ENCODE measurements at places on chromosomes 7 and 10.

DNA sequence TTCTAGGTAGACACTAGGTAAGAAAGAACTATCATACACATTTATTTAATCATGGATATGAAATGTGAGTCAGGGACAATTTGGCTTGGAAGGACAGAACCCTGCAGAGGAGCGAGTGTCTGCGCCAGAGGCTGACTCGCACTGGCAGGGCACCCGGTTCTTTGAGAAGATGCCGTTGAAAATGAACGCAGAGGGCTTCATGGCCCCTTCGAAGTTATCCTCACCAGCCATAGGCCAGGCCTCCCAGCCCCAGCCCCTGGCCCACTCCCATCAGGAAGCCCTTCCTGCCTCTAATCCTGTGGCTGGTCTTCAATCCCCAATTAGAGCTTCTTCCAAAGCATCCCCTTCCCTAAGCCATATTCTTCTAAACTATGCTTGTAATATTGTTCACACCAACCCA lies 239.8 kb downstream of the TCERG1L start:
- no peak for DNase-seq

DNA sequence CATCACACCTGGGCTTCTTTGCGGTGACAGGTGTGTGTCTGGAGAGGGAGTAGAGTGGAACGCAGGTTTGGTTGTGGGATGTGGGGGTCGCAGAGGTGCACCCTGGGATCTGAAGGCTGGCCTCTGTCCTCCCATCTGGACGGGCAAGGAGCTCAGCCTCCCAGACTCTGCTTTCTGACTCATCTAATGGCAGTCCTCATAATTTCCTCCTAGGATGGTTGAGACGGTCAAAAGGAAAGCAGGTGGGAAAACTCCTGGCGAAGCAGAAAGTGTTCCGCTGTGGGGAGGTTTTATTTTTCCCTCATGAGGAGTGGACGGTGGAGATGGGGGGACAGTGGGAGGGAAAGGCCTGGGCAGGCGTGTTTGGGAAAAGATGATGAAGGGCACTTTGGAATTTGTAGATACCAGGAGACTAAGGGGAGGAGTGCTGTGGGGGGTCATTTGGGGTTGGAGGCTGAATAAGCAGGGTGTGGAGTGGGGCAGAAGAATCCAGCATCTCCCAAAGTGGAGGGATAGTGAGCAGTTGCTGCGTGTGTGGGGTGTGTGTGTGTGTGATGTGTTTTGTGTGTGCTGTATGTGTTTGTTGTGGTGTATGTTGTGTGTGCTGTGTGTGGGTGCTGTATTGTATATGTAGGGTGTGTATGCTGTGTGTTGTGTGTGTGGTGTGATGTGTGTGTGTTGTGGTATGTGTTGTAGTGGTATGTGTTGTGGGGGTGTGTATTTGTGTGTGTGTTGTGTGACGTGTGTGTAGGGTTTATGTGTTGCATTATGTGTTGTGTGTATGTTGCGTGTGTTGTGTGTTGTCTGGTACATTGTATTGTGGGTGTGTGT lies 97.2 kb upstream of the PODXL start:
- DNase-seq = no peak

DNA sequence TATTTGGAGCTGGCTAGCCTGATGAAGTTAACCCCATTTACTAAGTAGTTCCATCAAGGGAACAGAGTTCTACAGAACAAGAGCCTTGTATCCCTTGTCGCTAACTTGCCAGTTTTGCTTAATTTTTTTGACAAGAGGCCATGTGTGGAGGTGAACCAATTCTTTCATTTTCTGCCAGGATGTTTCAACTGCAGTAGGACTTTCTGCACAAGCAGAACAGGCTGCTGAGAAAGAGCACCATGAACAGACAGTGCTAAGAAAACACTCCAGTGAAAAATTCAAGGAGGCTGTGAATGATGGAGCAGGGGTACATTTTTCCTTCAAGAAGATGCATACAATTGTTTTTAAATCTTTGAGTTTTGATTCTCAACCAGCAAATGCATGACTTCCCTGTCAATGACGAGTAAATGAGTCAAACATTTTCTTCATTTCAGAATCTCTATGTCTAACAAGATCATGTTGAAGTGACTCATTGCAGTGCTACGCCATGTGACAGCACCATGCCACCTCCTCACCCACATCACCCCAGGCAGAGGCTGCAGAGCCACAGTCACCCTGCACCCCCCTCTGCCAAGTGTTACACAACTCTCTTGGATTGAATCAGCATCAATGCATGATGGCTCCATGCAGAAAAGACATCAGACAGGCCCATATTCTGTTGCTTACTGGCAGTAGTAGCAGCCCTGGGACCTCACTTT lies 193.1 kb downstream of the COBL start:
- DNase-seq = no peak

DNA sequence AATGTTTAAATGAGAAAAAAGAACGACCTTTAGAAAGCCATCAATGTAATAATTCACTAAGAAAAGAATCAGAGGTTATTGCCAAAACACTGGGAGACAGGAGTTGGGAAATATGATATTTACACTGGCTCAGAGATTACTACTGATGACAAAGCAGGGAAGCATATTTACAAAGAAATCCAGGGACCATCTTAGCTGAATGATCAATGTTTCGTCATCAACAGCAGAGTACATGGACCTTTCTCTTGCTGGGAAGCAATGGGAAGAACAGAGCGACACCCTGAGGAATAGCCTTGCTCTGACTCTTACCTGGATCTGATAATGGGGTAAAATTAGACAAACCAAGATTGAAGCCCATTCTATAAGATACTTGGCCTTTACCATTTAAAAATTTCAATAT lies 1293.5 kb downstream of the XPNPEP1 start:
- no peak for DNase-seq

DNA sequence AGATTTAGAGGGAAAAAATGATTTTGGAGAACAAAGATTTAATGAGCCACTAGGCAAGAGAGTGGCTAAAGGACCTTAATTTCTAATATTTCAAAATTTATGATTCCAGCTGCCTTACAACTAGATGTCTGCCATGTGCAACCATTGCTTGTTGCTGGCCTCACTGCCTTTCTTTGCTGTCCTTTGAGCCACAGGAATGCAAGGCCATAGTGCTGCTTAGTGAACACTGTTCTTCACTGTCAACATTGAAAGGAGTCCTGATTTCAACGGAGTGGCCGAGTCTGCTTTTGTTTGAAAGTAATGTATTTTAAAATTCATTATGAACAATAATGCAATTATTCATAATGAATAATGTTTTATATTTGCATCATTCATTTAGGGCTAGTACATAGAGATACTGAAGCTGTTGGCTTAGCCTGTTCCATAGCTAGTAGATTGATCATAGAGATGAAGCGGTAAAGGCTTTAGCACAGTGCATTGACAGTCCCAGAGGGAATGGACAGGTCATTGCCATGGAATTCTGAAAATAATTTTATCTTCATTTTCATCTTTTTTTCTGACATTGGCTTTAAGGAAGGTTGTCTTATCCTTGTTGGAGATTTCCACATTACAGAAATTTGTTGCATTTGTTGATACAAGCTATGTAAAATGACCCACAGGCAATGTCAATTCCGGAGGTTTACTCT lies 544.1 kb downstream of the AUTS2 start:
- DNase-seq = no peak

- no peak for DNase-seq
Measured at GRCh38 chr10:63423494-63423893, 42.3 kb downstream of the JMJD1C start.

DNA sequence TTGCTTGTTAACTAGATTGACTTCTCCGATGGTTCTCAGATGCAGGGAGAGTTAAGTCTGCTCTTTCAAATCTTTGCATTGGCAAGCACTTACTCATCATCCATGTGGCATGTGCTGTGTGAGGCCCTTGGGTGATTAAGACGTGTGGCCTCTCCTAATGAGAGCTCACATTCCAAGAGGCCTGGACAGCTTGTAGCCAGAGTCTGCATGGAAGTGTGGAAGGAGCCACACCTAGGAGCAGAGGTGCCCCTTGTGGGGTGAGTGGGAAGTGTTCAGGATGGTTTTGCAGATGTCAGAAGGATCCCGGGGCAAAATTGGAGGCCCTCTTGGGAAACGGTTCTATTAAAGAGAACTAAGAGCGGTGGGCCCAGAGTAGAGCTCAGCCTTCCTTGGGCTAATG lies 225.9 kb downstream of the PAXIP1 start:
- DNase-seq = no peak

GRCh38 chr7:117975476-117975875 lies 102.2 kb upstream of the CTTNBP2 start:
- DNase-seq = no peak

DNA sequence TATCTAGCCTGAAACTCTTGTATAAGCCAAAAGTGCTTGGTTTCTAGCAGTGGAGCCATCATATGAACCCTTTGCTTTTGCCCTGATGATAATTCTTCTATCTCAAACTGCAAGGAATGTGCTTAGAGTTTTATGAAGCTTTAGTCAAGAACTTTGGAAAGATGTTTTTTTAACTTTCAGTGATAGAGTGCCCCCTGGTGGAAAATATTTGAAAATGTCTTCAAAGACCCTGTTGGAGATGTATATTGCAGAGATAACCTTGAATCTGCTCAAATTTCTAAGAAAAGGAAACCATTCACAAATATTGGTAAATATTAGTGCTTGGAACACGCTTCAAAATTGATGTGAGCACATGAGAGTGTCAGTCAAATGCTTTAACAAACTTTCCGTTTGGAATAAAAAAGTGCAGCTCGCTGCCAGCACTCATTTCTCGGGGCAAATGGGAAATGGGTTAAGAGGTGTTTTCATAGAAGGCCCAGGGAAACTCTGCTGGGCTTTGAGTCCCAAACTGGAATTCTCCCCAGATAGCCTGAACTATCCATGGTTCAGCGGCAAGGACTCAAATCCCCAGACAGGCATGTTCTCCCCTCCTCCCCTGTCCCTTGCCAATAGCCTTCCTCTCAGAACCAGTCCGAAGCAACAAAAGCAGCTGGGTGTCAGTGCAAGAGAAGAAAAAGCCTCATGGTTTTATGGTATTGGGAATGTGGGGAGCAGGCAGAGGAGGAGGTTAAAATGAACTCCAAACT lies 129.3 kb downstream of the MYOF start:
- DNase-seq = no peak

Measured in activated CD4-positive, alpha-beta T cell treated with anti-CD3 and anti-CD28 coated beads, Interleukin-2, amount 50 U/mL, for 1 hour (primary cell).